ENCODE measurements at places on chromosomes 11 and 22.

- DNase-seq = no peak
Observed at GRCh38 chr11:14969901-14970323, 2.2 kb downstream of the CALCA start.

DNA sequence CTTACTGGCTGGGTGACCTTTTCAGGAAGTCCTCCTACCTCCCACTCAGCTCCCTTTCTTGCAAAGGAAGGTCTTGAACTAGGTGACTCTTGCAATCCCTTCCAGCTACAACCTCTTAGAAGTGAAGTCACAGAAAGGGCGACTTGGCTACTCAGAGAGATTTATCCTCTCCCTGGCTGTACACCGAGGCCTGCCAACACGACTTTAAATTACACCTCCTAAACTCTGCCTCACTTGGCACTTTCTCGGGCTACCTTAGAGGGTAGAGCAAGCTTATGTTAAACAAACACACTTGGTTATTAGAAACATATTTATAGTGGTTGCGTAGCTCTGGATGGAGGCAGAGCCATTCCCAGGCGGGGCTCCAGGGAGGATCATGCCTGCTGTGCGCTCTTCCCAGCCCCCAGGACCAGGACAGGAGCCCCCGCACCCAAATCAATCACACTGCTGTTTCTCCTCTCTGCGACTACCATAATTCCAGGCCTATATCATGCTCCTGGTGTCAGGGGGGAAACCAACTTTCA, 358.4 kb downstream of the BUD13 start:
- no peak for DNase-seq

- DNase-seq = no peak
Observed at GRCh38 chr11:117606790-117607189, 190.2 kb downstream of the DSCAML1 start.

DNA sequence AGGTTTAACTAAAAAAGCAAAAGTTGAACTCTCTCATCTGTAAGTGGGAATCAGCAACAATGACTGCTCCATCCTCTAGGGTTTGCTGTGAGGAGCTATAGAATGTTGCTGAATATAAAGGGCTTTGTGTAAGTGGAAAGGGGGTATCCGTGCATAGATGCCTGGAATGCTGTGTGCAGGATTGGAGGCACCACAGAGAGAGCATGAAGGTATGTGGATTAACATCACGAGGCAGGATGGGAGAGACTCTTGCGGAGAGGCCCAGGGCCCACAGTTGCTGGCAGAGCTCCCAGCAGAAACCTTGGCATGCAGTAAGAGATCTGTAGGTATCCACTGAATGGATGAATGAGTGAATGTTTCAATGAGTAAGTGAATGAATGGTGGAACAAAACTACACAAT, 298.7 kb upstream of the DDI1 start:
- DNase-seq = no peak

DNA sequence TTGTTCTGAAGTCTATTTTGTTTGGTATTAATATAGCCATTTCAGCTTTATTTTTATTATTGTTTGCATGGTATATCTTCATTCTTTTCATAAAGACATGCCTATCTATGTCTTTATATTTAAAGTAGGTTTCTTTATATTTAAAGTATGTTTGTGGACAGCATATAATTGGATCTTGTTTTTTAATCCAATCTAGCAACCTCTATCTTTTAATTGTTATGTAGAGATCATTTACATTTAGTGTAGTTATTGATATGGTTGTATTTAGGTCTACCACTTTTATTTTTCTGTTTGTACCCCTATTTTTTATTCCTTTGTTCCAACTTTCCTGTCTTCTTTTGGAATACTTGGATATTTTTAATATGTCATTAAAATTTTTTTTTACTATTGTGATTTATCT, 13.8 kb downstream of the TPBGL start:
- no peak for DNase-seq

- no peak for DNase-seq
Observed at GRCh38 chr22:50317674-50318073, 9.1 kb downstream of the DENND6B start.

DNA sequence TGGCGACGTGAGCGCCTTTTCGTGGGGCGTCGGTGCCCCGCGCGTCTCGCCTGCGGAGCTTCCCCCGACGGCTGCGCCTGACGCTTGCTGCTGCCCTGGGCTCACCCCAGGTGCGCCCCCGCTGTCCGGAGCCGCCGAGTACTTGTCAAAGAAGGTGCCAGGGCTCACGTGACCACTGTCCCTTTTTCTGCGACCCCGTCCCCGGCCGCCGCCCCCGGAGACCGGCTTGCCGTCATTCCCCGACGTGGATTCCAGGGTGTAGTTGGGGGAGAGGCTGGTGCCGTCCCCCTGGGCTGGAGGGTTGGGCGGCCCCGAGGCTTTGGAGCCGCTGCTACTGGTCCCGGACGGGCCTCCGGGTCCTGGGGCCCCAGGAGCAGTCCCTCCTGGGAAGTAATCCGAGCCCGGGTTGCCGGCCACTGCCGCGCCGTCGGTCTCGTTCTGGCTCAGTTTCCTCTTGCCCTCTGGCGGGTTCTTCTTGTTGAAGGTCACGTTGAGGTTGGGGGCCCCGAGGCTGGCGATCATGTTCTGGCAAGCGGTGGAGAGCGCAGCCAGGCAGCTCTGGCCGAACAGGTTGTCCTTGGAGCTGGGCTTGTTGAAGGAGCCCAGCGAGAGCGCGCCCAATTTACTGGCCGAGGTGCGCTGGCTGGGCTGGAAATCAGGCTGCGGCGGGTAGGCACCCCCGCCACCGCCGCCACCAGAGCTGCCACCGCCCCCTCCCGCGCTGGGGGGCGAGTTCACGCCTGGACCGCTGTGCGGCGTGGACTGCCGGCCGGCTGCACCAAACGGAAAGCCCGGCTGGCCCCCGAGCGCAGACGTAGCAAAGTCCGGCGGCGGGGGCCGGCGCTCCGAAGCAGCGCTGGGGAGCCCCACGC, 3.8 kb downstream of the MN1 start:
- DNase-seq = no peak

- DNase-seq = no peak
Observed at GRCh38 chr11:73652856-73653559, 6.6 kb downstream of the PLEKHB1 start.

DNA sequence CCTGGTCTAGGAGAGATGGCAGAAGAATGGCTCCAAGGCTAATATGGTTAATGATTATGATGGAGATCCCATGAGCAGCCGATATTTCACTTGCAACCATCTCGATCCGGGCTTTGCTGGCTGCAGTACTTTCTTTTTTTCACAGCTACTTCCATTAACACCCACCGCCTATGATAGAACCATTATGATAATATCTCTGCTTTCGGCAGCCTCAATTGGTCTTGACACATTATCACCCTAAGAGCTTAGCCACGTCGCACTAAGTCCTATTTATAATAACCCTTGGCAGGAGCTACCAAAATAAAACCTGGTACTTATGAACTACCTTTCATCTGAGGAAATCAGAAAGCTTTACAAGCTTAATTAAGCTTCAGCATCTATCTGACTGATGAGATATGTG, 7.6 kb upstream of the FJX1 start:
- DNase-seq = no peak

GRCh38 chr11:119206511-119207414, 624 bp downstream of the CBL start:
- peak; percentile 25 for DNase-seq

GRCh38 chr22:43173976-43174720, 12.8 kb downstream of the TTLL12 start:
- no peak for DNase-seq

DNA sequence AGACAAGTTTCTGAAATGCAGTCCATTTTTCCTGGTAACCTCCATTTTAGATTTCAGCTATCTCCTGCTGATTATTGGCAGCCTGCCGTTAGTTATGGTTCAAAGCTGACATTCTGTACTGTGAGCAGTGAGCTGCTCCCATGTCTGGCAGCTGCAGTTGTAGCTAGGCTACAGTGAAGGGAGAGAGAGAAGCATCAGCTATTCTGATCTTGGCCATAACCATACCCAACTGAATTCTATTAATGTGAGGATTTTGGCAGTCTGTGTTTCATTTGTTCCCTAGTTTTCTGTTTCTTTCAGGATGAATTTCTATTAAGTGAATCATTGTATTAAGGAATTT, 33.4 kb downstream of the SIK2 start:
- no peak for DNase-seq

DNA sequence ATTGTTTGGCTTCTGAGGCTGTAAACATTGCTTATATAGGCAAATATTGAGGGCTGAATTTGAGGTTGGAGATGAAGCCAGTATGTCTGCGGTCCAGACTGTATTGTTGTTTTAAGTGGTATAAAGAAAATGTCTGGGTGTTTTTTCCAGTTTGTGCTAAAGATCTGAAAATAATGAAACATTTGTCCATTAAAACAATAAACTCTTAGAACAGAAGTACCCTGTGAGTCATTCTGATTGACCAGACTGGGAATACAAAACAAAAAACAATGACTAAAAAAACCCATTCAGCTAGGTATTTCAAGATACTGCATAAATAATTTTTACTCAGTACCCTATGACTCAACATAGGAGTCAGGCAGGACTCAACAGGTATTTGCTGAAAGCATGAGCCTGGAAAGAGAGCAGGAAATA, 20.4 kb downstream of the ALKBH8 start:
- no peak for DNase-seq

GRCh38 chr11:17528906-17529843, 15.0 kb downstream of the USH1C start:
- no peak for DNase-seq

Measured in esophagus squamous epithelium (tissue), 5 donors.